ENCODE measurements at places on chromosomes 13 and 19.

DNA sequence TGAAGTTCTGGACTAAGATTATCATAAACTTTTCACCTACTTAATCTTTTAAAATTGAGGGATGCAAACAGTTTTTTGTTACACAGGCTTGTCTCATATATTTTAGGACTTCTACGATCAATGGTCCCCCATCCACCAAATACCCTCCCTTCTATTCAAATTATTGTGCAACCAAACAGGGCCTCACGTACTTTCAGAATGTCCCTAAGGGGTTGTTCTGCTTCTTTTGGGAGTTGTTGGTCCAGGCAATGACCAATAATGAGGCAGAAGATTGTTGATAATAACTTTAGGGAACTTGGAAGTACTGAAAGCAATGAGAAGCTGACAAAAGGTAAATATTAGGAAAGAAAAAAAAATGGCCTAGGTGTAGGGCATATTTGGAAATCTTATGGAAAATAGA lies 2.9 kb downstream of the DNAJC15 start:
- no peak for DNase-seq

DNA sequence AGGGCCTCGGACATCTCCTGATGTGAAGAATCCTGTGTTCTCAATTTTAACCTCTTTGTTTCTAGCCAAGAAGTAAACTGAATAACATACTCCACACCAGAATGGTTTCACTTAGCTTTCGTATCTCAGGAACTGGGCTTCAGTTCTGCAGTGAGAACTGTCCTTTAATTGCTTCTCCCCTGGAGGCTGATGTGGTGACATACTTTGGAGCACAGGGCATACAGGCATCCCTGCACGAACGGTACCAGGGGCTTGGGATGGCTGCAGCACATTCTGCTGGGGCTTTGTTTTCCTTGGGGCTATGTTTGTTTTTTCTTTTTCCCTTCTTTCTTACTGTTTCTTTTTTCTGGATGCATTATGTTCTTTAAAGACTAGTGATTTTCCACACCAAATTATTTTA lies 230.5 kb downstream of the TM9SF2 start:
- DNase-seq = no peak

GRCh38 chr13:77528834-77529500 lies 6.5 kb upstream of the SCEL start:
- DNase-seq = no peak

GRCh38 chr13:99686157-99686572 lies 184.9 kb downstream of the TM9SF2 start:
- DNase-seq = no peak

- DNase-seq = no peak
These were observed 1585.4 kb downstream of the EFNB2 start for GRCh38 chr13:104949840-104950740.

DNA sequence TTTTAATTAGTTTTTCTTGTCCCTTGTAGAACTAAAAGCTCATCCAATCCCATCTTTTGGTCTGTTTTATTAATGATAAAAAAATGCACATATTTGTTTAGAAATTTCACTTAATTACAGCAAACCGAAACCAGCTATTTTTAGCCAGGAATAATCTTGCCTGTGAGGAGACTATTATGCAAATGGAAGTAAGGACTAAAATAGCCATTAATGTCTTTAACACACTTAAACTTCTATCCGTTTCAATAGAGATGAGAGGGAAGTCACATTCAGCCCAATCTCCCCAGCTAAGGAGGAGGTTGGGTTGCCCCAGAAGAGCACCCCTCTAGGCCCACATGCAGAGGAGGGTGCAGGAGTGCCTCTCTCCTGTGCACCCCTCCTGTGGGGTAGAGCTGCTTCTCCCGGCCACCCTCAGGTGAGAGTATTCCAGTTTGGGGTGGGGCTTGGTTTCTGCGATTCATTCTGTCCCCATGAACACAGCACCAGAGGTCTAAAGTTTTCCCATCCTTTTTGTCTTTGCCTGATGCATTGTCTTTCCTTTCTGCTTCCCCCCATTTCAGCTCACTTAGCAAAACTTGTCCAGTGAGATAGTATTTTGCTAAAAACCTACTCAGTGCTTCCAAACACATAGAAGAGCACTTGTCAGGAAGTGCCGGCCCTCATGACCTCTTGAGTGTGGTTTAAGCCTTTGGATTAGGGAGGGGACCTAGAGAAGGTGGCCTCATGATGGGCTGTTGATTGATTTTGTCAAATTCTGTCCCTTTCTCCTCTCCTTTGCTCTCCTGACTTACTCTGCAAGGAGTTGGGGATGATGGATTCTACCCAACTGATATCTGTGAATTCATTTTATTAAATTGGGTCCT lies 28.2 kb downstream of the FGF9 start:
- no peak for DNase-seq

- DNase-seq = no peak
These were observed 182.5 kb upstream of the OBI1 start for GRCh38 chr13:78841358-78841963.

DNA sequence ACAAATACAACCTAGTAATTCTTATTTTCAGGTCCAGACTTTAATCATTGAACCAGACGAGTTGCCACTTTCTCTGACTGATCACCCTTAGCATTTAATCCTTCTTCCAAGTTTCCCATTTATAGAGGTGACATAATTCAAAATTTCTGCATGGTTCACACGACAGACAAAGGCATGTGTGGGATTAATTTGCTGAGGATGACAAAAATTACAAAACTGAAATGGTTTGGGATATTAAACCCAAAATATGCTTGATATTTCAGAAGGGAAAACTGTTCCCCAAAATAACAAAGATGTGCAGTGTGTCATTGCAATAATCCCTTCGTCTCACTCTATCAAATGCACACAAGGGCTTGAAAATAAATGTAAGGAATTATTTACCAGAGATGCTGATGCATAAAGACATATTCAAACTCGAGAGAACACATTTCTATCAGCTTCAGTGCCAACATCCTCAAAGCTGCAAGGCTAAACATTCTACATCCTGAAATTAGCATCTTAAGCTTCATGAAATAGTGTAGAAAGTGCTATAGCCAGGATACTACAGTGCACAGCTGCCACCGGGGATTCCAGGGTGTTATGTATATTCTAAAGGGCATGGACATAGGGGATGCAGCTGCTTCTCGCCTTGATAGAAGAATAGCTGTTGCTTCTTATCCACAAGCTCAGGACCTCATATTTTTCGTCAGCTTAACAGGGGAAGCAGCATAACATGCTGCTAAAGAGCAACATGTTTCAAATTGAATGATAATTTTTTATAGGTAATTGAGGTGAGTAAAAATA lies 198.7 kb upstream of the SLITRK1 start:
- no peak for DNase-seq

DNA sequence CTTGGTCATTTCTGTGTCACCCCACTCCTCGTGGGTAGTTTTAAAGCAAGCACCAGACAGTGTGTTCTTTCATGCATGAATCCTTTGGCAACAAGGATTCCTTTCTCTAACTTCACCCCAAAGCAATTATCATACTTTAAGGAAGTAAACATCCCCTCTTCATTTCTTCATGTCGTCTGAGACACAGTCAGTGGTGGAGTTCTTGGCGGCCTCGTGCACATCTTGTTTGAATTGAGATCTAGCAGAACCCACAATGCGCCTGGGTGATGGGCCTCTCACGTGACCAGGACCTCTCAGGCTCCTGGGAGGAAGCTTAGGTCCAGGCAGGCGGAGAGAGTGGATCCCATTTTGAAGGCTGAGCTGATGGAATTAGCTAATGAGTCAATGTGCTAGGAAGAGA lies 2.6 kb downstream of the ACSBG2 start:
- no peak for DNase-seq

GRCh38 chr13:38462605-38463004 lies 113.0 kb downstream of the UFM1 start:
- no peak for DNase-seq

Measured in right lung (tissue), 10 donors.